ENCODE measurements at places on chromosomes 4 and X.

GRCh38 chr4:182699201-182699600, 218.0 kb downstream of the DCTD start:
- DNase-seq, result no peak

GRCh38 chrX:77617206-77617605, 168.8 kb downstream of the ATRX start:
- no peak for DNase-seq

GRCh38 chr4:118991686-118992085, 103.0 kb downstream of the SYNPO2 start:
- DNase-seq, result no peak

- DNase-seq, result no peak
These were observed 77.8 kb downstream of the LRP2BP start for GRCh38 chr4:185317880-185318279.

DNA sequence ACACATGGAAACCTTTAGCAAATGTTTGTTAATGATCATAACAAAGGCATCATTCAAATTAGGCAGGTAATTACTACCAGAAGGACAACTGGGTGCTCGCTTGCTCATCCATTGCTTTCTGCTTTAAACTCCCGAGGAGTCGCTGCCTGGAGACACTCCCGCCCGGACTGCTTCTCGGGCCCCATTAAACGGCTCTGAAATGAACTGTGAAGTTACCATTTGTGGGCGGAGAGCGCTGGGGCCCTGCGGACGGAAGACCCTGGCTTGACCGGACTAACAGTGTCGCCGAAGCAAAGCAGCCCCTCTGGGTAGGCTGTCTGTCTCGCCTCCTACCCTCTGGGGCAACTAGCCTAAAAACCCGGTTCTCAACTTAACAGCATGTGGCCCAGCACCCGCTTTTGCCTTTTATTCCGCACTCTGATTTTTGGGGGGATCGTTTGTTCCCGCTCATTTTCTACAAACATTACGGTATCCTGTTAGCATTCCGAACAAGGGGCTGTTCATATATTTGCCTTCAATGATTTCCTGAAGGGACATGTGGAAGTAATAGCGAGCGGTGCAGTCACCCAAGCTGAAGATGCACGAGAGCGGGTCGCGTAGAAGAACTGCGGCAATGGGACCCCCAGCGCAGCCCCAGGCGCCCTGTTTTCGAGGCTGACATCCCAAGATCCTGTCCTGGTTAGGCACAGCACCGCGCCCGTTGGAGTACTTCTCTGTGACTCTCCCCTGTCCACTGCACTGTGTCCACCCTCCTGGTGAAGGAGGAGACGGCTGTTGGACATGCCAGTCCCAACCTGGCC, 1.6 kb upstream of the PDGFRA start:
- DNase-seq, result peak; percentile 80

DNA sequence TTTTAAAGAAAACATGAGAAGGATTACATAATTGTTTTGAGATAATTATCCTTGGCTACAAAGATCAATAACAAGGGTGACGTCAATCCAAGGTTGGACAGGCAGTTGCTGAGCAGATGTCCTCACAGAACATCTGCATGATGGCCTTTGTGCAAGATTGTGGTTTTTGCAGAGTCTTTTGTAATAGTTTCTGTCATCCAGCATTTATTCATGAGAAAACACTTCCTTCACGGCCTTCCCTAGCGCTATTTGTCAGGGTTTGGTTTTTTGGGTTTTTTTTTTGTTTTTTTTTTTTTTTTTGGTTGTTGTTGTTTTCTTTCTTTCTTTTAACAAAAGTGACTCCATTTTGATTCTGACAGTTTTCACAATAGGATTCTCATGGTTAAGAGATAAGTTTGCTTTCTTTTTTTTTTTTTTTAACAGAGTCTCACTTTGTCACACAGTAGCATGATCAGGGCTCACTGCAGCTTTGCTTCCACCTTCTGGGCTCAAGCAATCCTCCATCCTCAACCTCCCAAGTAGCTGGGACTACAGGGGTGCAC, 31.5 kb upstream of the ELF2 start:
- no peak for DNase-seq

- DNase-seq, result no peak
These were observed 43.8 kb downstream of the HPGDS start for GRCh38 chr4:94298725-94299252.

- DNase-seq, result no peak
These were observed 68.7 kb upstream of the TAB3 start for GRCh38 chrX:30957753-30958152.

DNA sequence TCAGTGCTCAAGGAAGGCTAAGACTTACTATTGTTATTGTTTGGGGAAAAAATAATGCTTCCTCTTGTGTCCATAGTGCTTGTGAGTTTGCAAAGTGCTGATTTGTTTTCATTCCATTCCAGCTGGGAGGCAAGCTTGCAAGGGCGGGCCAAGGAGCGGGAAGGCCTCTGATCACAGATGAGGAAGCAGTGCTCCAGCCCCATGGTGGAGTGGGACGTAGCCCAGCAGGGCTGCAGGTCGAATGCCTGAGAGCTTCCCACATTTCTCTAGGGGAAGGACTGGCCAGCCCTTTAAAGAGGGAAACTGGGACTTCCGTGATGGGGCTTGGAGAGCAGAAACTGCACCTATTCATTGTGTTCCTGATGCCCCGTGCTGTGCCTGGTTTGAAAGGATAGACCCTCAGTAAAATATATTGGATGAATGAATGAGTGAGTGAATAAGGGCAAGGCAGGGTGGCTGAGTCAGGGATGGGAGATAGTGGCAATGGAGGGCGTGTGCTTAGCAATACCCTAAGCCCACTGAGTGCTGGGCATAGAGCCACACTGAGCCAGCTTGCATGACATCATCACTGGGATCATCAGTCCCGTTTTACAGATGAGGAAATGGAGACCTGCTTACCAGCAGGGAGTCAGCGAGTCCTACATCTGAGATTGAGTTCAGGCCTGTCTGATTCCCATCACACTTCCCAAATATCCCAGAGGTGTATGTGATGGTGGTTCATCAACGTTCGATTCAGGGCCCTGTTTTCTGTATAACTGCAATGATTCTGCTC, 17.9 kb upstream of the NSG1 start:
- DNase-seq, result no peak

- DNase-seq, result no peak
These were observed 1090.7 kb downstream of the FAT4 start for GRCh38 chr4:126405369-126405982.

DNA sequence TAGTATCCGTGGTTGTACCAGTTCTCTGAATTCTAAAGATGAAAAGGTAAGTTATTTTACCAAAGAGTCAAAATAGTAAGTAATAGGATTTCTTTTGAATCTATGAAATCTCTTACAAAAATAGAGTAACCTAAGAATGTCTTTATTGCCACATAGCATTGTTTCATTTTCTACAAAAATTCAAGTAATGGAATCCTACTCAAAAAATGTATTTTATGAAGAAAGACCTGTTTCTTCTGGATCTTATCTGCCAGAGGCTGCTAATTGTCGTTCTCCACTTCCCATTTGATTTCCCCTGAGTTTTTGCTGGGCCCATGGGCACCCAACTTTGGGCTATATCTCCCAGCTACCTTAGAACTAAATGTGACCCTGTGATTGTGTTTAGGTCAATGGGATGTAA, 3.2 kb upstream of the OTUD4 start:
- no peak for DNase-seq

DNA sequence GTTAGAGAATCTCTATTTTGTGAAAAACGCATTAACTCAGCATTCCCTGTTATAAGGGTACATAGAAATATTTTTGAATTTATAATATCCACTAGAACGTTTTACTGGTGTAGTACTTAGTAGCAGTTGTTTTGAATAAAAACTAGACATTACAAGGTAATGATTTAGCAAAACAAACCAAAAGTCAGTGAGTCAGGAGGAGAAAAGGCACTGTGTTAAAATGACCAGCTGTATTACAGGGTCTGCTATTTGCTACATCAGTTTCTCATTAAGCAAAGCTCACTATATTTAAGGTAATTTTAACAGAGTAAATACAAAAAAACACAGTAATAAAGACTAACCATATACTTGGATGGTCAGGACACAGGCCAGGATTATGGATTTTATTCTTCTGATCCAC, 152.8 kb downstream of the RASL11B start:
- DNase-seq, result no peak

- DNase-seq, result no peak
These were observed 115.1 kb upstream of the PNPLA4 start for GRCh38 chrX:8042304-8042703.

DNA sequence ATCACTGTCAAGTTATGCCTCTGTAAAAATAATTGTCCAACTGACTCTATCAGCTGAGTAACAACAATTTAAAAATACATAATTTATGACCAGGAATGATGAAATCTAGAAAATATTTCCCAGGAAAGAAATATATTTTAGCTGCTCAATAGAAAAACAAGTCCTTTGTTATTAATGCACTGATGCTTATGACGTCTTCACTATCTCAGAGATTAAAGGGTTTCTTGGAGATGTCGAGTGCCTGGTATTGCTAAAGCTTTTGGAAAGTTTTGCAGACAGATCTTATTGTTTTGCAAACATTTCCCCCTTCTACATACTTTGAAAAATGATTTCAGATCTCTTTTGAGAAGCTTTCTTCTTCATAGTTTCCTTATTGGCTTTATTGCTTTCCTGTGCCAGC, 154.6 kb upstream of the RPS6KA3 start:
- no peak for DNase-seq

GRCh38 chr4:95355021-95355420, 193.8 kb downstream of the UNC5C start:
- no peak for DNase-seq

DNA sequence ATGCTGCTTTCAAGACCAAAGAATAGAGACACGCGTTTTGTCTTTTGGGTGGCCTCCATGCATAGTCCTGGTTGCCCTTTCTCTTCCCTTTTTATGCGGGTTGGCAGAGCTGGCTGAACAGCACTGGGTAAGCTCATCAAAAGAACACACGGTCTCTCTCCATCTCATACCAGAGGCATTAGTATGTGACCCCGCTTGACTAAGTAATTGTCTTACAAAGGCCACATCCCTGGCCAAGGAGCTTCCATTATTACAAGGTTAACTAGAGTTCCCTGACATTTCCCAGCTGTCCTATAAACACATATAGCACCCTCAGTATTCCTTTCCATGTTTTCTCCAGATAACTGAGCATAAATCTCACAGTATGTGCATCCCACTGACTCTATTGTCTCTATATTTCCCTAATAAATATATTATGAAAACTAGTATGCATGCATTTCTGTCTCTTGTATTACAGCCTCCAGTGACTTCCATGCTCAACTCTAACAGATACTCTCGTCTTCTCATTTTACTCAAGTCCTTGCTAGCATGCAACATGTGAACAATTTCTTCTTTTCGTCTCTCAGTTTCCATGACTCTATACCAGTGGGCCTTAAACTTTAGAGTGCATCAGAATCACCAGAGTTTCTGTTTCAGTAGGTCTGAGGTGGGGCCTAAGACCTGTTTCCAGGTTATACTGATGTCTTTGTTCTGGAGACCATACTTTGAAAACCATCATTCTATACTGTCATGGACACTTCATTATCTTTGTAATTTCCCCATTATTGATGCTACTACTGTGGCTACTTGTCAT, 247.7 kb upstream of the ARSJ start:
- DNase-seq, result no peak

- no peak for DNase-seq
These were observed 86.2 kb downstream of the PPEF1 start for GRCh38 chrX:18793601-18794089.

- DNase-seq, result no peak
These were observed 81.1 kb upstream of the ENPEP start for GRCh38 chr4:110394871-110395270.

DNA sequence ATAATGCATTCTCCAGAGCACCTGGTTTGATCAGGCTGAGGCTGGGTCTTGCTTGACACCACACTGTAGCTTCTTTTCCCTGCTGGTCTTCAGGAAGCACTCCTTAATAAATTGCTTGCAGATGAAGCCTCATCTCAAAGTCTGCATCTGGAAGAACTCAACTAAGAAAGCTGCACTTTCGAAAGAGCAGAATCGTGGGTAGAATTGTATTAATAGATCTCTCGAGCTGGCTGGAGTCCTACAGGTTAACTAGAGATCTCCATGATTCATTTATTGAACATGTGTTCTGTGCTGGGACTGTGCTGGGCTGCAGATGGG, 152.7 kb downstream of the STK32B start:
- DNase-seq, result no peak

DNA sequence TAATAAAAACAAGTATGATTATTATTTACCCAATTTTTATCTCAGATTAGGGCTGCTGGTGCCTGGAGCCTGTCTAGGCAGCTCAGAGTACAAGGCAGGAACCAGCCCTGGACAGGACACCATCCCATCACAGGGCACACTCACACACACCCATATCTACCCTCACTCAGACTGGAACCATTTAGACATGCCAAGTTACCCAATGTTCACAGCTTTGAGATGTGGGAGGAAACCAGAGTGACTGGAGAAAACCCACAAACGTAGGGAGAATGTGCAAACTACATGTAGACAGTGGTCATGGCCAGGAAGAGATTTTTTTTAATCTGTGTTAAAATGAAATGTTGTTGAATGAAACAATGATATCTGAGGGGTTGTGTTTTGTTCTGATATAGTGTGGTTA, 35.7 kb upstream of the ADGRA3 start:
- DNase-seq, result no peak

DNA sequence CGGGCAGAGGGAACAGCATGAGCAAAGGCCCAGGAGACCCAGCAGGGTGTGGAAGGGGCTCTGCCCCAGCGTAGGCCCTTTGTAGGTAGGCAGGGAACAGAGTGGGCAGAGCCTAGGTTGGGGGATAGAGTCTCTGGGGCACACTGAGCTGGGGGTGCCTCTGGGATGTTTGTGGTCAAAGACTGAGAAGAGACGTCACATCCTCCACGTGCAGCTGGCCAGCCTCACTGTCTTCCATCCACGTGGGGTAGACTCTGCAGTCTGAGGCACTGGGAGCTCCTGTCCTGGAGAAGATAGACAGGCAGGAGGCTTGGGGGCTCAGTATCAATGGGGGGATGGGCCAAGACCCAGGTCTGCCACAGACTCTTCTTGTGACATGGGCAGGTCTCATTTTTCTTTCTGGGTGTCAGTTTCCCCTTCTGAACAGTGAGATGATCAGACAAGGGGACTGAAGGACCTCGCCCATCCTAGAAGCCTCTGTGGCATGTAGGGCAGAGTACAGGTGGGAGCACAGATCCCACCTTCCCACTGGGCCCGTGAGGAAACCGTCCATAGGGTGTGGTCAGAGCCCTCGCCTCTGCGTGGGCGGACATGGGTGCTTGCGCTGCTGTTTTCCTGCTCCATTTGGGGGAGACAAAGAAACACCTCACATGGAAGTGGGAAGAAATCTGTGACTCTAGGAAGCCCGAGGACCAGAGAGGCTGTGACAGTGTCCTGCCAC, 22.9 kb downstream of the WFS1 start:
- no peak for DNase-seq

- DNase-seq, result no peak
These were observed 25.9 kb downstream of the PKD2 start for GRCh38 chr4:88033309-88033708.
